GM13977 (cell line): ENCODE measurements at places on chromosomes 4 and X.

DNA sequence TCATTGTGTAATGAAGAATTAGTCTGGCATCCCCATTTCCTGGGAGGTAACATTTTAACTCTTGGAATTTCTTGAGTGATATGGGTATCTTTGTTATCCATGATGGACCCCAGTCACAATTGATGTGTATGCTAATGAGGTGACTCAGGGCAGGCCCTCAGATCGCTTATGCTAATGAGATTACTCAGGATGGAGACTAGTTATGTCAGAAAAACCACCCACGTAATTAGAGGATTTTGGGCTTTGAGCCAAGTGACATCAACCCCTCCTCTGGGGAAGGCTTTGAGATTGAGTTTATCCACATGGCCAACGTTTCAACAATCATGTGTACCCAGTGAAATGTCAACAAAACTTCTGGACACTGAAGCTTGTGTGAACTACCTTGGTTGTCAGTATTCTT is 772.7 kb downstream of the STPG2 start:
- no peak for DNase-seq

- DNase-seq, result no peak
Measured at GRCh38 chr4:96093563-96093962, 253.7 kb downstream of the PDHA2 start.

- DNase-seq, result no peak
Measured at GRCh38 chr4:24330573-24330972, 253.8 kb downstream of the DHX15 start.

DNA sequence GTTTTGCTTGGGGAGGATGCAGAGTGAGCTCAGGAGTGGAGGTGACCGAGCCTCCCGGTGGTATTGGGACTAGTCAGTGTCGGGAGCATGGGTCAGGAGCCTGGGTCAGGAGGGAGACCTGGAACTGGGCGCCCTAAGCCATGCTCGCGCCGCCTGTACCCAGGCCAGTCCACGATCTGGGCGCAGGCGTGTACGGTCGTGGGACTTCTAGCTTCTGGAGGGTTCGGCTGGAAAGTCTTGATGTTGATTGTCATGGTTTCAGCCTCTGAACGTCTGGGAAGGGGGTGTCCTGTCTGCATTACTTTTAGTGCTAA is 244 bp downstream of the EIF2S3 start:
- no peak for DNase-seq

GRCh38 chrX:7158468-7158990 is 10.6 kb upstream of the PUDP start:
- DNase-seq, result no peak
